ENCODE measurements at places on chromosomes 1 and 21.

DNA sequence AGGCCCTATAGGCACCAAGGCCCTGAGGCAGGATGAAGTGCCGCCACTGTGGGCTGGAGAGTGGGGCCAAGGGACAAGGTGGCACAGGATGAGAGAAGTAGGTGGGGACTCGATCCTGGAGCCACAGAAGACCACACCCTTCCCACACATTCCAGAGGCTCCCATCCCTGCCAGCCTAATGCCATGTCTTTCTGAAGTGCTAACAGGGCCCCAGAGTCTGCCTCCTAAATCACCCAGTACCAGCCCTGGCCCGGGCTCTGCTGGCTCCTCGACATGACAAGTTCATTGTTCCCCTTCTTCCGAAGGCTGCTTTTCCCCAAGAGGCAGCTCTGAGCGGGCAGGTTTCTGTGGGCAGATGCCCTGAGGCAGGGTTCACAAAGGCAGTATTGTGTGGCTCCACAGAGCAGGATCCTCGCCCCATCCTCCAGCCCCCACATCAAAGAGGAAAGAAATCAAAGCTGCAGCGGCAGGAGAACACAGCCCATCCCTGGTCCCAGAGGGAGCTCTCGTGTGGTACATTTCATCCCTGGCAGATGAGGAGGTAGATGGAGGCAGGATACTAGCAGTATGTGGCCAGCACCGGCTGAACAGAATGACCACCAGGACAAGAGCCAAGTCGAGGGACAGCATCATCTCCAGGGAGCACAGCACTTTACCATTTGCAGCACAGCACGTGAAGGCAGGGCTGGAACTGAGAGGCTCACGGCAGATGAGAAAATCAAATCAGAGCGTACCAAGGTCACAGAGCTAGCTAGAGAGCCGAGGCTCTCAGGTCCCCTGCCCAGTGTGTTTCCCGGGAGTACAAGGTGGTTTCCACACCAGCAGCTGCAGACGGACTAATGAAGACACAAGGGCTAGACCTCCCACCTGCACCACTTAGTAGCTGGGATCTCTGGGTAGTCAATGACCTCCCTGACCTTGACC is 64.8 kb downstream of the SYF2 start:
- DNase-seq = no peak

- DNase-seq = no peak
Measured at GRCh38 chr1:203147376-203147775, 19.9 kb downstream of the ADORA1 start.

GRCh38 chr1:62716397-62716796 is 28.2 kb upstream of the DOCK7 start:
- DNase-seq = no peak

DNA sequence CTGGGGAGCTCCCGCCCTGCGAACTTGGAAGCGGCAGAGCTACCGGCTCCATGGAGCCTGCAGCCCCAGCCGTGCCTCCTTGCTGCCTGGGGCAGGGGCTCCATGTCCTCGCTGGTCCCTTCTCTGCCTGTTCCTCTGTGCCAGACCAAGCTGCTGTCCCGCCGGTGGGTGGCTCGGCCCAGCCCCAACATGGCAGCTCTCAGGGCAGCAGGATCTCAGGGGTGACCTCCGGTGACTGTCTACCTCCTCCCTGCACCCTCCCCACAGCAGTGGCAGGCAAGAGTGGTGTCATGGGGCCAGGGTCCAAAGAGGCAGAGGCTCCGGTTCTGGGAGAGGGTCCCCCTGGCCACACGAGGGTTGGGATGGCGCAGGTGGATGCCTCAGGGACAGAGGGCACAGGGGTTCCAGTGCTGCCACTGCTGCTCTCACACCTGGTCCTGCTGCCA is 45.8 kb downstream of the ATP6V1G3 start:
- no peak for DNase-seq

DNA sequence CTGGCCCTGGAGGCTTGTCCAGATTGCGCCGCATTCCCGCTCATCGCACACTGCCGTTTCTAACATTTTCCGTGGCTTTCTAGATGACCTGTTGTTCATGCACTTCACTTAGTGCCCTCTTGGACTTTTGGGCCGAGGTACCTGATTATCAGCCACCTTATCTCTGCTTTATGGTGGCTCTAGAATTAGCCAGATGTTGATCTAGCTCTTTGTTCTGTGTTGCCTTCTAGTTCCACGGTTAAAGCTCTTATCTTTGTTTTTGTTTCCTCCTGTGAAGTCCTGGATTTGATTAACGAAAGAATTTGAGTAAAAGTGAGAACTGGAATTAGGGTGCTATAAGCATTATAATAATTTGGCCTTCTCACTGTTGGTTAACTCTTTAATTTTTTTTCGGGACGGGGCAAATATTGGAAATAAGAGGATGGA is 945 bp downstream of the RNPEP start:
- no peak for DNase-seq

GRCh38 chr1:108816049-108816893 is 40.6 kb downstream of the AKNAD1 start:
- no peak for DNase-seq

DNA sequence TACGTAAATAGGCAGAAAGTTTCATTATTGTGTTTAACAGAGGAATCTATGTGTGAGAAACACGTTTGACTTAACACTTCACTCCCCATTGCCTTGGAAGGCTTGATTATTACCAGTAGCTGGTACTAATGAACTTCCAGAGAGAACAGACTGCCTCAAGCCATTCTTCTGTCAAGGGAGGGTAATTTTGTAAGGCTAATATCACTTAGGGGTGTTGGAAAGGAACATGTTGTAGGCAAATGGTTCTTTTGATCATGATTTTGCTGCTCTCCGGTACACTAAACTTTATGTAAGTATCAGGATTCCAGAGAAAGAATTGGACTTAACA is 1.8 kb downstream of the LAMC1 start:
- no peak for DNase-seq

- DNase-seq = no peak
Measured at GRCh38 chr1:213858581-213858980, 129.2 kb upstream of the PROX1 start.

GRCh38 chr1:25563330-25564215 is 20.2 kb downstream of the LDLRAP1 start:
- no peak for DNase-seq

DNA sequence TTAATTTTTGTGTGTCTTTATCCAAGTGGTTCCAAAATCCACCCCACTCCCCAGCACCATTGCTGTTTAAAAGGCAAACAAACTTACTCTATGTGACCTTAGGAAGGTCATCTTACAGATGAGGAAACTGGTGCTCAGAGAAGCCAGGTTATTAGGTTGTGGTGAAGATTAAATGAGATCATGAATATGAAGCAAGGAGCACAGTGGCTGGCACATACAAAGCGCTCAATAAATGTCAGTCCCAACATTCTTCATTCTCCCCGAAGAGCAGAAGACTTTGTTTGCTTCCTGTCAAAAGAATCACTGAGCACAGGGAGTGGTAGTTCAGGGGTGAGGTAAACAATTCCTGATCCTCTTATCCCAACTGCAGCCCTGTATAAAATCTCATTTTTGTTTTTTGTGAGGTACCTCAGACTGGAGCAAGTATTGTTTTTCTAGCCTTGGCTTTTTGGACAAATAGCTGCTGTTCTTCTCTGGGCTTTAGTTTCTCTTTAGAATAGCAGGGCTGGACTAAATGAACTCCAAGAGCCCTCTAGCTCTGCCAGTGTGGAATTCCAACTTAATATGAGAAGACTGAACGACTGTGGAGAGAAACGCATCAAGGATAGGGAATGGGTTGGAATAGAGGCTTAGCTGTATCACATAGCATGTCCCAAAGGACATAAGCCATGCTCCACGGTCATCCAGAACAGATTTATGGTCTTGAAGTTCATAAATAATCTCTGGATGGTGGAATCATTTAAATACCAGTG is 455.3 kb upstream of the USP24 start:
- DNase-seq = no peak

DNA sequence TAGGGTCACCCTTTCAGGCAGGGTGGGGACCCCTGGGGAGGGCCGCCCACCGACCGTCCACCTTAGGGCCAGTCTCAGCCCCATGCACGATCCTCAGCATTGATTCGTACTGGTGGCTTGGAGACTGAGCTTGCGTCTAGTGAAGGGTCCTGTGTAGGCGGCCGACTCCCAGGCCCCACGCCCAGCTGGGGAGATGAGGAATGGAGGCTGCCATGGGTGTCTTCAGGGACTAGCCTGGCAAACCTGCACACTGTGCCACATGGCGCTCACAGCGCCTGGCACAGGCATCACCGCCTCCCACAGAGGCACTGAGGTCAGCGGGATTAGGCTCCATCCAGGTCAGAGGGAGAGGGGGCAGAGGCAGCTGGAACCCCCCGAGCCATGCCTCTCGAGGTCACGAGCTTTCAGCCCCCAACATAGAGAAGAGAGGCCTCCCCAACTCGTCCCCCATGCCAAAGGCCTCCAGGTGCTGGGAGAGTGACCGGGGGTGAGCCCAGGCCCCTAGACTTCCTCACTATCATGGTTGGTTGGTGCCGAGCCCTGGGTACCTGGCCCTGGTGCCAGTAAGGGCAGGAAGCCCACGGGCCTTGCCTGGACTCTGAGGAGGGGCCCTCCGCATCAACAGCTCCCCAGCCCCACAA is 51.0 kb downstream of the SIK1 start:
- no peak for DNase-seq

DNA sequence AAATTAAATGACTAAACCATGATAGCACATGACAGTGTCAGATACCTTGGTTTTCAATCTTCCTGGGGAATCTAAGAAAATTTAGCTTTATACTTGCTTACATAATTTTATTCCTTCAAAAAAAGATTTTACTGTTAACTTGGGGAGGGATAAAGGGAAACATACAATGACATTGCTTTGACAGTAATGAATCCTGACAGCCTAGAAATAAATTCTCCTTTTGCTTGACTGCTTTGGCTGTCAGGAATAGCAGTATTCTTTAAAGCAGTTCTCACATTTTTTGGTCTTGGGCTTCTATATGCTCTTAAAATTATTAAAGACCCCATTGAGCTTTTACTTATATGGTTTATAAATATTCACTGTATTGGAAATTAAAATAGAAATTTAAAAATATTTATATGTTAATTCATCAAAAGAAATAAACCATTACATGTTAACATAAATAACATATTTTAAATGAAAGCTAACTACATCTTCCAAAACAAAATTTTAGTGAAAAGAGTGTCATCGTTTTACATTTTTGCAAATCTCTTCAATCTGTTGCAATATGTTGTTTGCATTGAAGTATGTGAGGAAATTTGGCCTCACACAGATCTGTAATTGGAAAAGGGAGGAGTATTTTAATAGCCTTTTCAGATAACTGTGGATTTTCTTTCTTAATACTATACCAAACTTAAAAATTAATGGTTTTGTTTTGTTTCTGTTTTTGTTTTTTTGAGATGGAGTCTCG is 16.1 kb downstream of the EPHX4 start:
- no peak for DNase-seq

GRCh38 chr1:93033785-93034184 is 45.3 kb upstream of the MTF2 start:
- DNase-seq = no peak

DNA sequence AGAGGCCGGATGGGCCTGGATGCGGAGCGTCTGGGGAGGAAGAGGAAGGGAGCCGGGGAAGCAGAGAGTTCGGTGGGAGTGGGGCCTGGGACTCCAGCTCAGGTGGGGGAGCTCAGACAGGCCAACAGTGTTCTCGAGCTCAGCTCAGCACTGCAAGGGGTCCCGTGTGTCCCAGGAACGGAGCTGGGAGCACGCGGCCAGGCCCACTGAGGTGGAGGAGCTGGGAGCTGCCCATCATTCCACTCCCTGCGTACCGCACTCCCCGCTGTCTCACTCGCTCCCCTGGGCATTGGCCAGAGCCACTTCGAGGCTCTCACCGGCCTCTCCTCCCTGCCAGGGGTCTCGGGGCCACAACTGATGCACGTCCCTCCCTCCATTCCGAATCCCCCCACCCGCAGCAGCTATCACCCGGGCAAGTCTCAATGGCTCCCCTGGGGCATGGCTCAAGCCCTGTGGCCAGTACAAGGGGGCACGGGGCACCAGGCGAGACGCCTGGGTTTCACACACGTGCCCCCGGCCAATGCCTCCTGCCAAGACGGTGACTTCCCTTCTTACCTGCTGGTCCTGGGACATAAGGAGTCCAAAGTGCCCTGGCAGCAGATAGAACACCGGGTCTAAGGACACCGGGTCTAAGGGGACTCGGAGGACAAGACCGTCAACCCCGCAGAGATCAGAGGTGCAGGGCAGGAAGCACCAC is 30.3 kb upstream of the COL6A2 start:
- no peak for DNase-seq

GRCh38 chr1:56081173-56081572 is 498.2 kb downstream of the PLPP3 start:
- no peak for DNase-seq

DNA sequence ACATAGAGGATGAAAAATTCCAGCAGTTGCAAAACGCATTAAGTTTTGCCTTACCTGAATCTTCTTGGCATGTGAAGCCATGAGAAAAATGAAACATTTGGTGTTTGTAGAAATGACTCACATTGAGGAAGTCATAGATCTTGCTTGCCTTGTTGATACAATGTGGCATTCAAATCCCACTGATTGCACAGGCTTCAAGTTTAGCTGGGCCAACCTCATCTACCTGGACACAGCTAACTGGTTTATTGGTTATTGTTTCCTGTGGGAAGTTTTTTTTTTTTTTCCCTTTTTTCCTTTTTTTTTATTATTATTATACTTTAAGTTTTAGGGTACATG is 168.9 kb upstream of the C21orf91 start:
- no peak for DNase-seq

- no peak for DNase-seq
Measured at GRCh38 chr1:2554621-2555387, 1.4 kb upstream of the TNFRSF14 start.

DNA sequence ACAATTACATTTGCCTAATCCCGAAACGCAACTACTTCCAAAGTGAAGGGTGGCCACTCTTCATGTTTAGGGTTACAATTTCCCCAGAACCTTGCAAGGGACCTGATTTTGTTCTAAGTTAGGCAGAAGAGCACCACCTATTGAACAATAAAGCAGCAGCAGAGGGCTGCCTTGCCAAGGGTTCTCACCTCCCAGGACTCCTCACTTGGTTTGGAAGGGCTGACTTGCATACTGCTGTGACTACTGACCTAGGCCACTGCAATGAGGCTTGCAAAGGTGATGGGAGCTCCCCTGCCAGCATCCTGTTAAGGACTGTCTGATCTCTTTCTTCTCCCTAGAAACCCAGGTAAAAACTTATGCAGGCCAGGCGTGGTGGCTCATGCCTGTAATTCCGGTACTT is 14.2 kb downstream of the MTOR start:
- DNase-seq = no peak

DNA sequence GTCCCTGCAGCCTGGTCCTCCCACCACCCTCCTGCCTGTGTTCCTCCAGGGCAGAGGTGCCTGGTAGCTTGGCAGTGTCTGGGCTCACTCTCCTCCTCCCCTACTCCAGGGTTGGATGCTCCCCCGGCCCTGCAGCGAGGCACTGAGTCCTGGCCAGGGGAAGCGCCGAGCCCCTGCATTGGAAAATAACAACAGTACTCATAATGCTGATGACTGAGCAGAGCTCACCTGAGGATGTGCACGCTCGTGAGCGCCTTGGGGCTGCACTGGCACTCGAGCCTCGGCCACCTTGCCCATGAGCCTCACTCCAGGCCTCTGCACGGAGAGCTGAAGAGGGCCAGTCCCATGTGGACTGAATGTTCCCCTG is 6.0 kb upstream of the ACTRT2 start:
- DNase-seq = no peak

- DNase-seq = no peak
Measured at GRCh38 chr1:186326009-186326408, 49.0 kb downstream of the TPR start.
